ENCODE measurements at places on chromosomes 1 and 21.

- no peak for DNase-seq
These were observed 8.1 kb upstream of the PSRC1 start for GRCh38 chr1:109290998-109291397.

GRCh38 chr1:174605198-174605597 lies 157.4 kb downstream of the GPR52 start:
- DNase-seq, result no peak

DNA sequence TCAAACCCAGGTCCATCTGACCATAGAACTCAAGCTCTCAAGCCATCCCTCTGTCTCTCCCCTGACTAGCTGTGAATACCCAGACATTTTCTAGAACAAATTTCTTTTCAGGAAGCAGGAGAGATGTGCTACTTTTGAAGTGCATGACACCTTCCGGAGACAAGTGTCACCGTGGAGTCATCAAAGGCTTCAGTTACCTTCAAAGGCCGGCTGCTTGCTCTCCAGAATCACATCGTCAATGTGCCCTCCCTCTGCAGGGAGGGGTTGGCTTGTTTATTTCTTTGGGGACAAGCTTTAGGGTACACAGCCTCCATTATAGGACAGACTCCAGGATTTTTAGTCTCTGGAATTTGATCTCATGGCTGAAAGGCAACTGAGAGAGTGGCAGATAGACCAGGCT lies 37.7 kb upstream of the IGSF21 start:
- no peak for DNase-seq

- no peak for DNase-seq
These were observed 4.5 kb downstream of the PEX14 start for GRCh38 chr1:10479296-10479695.

DNA sequence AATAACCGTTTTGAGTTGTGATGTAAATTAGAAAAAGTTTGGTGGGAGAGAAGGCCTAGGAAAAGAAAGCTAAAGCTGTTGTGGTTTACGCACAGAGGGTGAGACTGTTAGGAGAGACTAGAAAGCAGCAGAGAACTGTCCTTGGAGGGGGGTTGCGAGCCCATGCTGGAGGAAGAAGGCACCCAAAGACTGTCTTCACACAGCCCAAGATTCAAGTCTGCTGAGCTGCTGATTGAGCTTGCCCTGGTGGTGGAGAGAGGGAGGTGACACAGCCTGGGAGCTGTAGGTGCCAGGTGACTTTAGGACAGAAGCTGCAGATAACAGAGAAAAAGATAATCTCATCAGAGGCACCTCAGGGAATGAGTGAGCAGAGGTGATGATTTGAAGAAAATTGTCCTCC lies 18.3 kb upstream of the TLR5 start:
- no peak for DNase-seq

DNA sequence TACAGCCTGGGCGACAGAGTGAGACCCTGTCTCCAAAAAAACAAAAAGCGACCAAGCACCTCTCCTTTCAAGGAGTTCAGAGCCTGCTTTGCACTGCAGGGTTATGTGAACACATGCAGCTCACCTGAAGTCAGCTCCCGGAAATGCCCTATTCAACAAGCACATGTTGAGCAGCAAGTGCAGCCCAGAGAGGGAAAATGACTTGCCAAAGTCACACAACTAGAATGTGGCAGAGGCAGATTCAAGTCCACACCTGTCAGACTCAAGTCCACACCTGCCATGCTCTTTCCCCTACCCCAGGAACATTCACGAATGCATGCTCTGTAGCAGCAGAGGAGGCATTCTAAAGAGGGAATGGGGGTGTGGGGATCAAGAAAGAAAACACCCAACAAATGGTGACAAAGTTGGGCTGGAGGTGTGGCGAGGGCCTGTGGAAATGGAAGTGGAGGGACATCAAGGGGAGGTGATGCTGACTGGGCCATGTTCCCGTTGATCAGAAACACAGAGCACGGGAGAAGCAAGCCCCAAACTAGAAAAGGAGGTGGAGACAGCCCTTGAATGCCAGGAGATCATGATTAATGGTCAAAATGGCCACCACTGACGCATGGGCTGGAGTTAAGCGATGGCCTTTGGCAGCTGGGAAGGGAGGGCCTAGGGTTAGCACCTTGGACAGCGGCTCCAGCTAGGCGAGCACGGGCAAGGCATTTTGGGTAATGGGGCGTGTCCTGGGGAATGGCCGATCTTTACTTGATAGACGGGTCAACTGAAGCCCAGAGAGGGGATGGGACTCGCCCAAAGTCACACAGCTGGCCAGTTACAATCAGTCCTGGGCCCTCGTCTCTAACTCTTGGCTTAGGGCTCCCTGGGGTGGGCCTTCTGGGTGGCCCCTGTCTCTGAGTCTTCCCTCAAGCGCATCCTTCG lies 21.5 kb downstream of the RAP1GAP start:
- peak; percentile 29 for DNase-seq

GRCh38 chr1:2611621-2612437 lies 21.0 kb downstream of the MMEL1 start:
- DNase-seq, result no peak

- peak; percentile 96 for DNase-seq
These were observed at the start of gene GNL2 for GRCh38 chr1:37595440-37596181. TSS of gene GNL2 (minus strand) at chr1:37595937. CDS start at chr1:37595822, 115 bp downstream.

GRCh38 chr1:29829448-29830344 lies 593.4 kb downstream of the PTPRU start:
- no peak for DNase-seq

DNA sequence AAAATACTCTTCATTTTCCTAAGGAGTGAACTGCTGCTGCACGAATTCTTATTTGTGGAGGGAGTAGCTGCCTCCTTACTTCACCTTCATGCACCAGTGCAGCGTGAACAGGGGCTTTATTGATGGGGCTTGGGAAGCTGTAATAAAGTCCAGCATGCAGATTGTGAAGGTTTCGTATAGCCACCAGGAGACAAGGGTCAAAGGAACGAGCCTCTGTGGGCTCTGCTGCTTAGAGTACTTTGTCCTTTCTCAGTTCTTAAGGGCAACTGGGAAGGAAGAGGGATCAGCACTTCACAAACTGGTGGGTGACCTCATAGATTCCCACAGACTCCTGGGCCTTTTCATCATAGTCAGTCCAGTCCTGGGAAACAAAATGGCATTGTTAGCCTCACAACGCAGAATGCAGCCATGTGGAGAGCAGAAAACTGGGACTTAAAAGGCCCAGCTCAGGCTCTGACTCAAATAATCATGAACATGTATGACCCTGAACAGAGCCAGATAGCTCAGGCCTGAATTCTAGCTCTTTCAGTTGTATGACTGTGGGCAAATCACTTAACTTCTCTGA lies 6.0 kb downstream of the CZIB start:
- DNase-seq, result no peak

- DNase-seq, result no peak
These were observed 126.2 kb upstream of the ETS2 start for GRCh38 chr21:38679534-38679933.

DNA sequence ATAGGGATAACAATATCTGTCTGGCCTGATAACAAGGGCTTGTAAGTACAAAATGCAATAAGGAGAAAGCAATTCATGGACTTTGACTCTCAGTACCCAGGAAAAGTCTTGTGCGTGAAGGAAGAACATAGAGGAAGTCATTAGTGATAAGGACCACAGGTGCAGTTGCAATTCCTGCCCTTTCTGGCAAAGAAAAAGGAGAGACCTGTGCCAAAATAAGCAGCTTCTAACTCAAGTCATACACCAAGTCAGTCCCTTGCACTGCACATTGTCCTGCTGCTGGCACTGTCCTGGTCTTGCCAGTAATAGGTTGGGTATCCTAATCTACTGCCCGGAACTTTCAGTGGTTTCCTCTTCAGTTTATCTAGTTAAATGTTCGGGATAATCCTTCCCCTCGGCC lies 14.8 kb upstream of the SOD1 start:
- no peak for DNase-seq

- no peak for DNase-seq
These were observed 12.0 kb downstream of the PKP1 start for GRCh38 chr1:201295346-201295745.
